NCI-H1930 (cell line): ENCODE measurements at places on chromosomes 2 and 18.

DNA sequence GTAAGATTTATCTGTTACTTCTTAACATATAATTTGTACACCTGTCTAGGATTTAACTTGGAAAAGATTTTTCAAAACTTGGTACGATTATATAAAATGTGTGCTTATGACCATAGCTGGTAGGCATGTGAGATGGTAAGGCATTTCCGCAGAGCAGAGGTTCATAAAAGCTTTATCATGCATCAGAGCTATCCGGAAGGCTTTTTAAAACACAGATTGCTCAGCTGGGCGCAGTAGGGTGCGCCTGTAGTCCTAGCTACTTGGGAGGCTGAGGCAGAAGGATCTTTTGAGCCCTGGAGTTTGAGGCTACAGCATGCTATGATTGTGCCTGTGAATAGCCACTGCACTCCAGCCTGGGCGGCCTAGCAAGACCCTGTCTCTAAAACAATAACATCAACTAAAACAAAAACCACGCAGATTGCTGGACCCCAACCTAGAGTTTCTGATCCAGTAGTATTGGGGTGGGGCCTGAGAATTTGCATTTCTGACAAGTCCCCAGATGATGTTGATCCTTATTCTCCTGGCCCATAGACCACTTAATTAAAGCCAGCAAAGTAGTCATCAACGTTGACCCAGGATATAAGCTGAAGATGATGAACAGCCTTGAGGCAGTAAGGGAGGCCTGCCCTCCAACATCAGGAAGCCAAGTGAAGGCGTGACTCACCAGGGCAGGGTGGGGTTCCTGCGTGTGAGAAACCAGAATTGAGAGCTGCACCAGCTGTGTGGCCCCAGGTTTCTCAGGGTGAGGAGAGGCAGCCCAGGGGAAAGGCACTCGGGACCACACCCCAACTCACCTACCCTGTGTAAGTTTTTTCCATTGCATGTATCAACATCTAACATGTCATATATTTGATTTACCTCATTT lies 21.6 kb upstream of the SLC20A1 start:
- no peak for DNase-seq

DNA sequence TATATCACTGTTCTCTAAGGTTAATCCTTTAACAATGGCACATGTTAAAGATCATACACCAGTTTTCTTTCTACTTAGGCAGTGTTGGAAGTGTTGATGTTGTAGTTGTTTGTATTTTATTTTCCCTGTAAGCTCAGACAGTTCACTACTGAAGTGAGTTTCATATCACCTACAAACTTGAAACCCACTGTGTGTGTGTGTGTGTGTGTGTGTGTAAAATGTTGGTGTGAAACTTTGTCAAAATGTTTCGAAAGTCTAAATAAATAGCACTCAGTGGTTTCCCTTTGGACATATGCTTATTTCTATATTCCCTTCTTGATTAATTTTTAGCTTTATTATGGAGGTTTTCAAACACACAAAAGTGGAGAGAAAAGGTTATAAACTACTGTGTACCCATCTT lies 79.8 kb upstream of the CAVIN2 start:
- no peak for DNase-seq

GRCh38 chr2:120826260-120826648 lies 90.6 kb downstream of the GLI2 start:
- DNase-seq: no peak

DNA sequence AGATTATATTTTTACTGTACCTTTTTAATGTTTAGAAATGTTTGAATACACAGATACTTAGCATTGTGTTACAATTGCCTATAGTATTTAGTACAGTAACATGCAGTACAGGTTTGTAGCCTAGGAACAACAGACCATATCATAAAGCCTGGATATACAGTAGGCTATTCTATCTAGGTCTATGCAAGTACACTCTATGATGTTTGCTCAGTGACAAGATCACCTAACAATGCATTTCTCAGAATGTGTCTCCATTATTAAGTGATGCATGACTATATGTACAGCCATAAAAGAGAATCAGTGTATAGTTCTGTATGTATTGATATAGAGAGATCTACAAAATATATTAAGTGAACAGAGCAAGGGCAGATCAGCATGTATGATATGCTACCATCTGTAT lies 616.4 kb downstream of the XIRP2 start:
- DNase-seq: no peak

- DNase-seq: no peak
Measured at GRCh38 chr18:27619906-27620305, 434.8 kb upstream of the CHST9 start.

DNA sequence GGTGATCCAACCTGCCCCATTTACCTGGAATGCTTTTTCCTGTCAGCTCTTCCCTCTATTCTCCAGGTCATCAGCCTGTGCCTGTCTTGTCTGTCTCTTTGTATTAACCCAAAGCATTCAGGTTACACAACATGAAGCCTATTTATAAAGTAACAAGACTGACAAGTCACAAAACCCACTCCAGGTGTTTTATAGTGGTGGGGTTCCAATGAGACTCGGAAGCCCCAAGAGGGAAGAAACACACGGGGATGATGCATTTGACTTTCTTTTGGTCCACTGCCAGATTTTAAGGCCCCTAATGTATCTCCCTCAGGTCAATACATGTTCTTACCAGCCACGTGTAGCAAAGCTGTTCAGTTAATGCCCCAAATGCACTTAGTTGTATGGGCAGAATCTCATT lies 27.5 kb downstream of the TGFA start:
- DNase-seq: no peak

DNA sequence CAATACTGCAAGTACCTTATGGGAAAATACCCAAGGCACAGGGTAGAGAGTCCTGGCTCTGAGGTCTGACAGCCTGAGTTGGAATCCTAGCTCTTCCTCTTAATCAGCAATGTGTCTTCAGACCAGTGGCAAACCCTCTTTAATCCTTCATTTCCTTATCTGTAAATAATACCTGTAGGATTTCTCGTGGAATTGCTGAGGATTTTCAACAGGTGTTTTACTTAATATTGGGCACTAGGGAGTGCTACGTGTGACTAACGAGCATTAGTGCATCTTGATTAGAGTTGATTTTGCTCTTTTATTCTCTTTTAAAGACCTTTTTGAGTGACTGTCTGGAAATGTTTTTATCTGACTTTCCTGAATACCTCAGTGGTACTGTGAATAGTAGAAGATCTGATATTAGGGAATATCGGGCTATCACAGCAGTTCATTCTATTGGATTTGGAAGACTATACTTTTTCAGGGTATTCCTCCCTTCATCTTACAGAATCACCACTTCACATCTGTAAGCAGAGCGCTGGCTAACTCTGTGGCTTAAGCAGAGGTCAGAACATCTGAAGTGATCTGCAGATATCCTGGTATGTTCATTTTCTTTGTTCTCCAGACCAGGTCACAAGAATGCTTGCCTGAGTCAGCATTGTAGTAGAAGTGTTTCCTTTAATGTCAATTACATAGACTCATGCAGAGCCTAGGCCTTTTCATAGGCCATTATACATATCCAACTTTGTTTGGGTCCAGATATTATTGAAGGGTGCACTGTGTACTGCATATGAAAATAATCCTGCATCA lies 49.1 kb downstream of the ARHGAP28 start:
- DNase-seq: no peak

DNA sequence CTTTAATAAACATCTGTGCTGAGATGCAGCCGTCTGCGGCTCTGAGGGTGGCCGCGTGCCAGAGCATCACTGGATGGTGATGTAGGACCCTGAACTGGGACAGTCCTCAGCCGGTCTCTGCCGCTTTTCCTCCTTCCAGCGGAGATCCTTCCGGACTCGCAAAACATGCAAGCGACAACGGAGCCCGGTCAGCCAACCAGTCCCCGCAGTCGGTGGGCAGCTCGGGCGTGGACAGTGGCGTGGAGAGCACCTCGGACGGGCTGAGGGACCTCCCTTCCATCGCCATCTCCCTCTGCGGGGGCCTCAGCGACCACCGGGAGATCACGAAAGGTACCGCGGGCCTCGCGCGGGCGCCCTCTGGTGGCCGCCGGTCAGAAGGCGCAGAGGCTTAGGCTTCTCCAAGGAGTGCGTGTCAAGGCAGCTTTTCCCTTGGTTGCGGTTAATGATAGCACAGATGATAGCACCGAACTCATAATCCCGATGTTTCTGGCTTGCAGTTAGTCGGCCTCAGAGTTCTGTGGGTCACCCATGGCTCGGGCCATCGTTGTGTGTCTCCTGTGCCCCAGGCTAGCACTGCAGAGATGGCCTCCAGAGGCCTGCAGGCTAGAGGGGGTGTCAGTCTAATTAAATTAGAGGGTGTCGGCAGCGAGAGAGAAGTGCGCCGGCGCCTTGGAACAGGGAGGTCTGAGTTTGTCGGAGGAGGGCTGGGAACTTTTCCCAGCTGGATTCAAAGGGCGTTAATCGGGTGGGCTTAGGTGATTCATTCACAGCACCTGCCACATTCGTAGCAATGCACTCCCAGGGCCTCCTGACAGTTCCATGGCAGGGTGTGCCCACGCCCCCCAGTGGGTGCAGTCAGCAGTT lies 38.5 kb downstream of the LPIN1 start:
- DNase-seq: no peak

DNA sequence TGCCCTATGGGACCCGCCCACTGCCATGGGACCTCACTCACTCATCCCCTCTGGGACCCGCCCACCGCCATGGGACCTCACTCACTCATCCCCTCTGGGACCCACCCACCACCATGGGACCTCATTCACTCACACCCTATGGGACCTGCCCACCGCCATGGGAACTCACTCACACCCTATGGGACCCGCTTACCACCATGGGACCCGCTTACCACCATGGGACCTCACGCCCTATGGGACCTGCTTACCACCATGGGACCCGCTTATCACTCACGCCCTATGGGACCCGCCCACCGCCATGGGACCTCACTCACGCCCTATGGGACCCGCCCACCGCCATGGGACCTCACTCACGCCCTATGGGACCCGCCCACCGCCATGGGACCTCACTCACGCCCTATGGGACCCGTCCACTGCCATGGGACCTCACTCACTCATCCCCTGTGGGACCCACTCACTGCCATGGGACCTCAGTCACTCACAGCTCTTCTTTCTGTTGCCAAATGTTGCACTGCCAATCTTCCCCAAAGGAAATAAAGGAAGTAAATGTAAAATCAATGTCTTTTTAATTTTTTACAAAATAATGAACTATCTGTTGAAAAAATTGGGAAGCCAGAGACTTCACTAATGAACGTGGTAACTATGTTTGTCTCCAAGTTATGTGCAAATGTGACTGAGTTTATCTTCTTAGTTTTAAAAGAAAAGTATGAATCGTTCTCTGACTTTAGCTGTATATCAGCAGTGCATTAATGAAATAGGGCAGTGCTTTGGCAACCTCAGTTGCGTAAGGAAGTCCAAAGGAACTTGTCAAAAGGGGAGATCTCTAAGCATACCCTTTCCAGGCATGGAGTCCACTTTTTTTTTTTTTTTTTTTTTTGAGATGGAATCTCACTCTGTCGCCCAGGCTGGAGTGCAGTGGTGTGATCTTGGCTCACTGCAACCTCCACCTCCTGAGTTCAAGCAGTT lies 101.5 kb upstream of the MGAT5 start:
- no peak for DNase-seq

- no peak for DNase-seq
Measured at GRCh38 chr18:78240101-78240500, 739.5 kb upstream of the SALL3 start.

DNA sequence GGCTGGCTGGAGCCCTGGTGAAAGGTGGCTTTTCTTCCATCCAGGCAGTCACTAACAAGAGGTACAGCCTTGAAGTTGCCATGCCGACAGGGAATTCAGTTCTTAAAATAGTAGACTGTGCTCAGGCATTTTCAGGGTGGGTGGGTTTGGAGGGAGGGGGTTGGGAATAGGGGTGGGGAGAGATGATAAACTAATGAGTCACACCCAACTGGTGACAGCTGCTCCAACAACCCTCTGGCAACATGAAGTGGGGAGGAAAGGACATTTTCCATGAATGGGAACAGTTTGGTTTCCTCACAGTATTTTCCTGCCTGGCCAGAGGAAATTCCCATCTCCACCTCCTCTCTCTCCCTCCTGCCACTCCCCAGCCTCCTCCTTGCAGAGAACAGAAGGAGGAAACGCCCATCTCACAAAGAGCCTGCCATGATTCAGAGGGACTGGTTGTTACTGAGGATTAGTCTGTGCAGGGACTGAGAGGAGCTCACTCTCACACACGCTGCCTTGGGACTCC lies 113.0 kb upstream of the SLC1A4 start:
- DNase-seq: no peak
